T-helper 17 cell (primary cell): ENCODE measurements at places on chromosomes 5 and 9.

- no peak for DNase-seq
These were observed 199.6 kb downstream of the GAS1 start for GRCh38 chr9:86747711-86748110.

GRCh38 chr5:14305045-14305444 lies 161.9 kb downstream of the TRIO start:
- DNase-seq: no peak

GRCh38 chr5:178204935-178205748 lies 809 bp downstream of the HNRNPAB start:
- peak; percentile 63 for DNase-seq

GRCh38 chr5:641331-641765 lies 29.2 kb downstream of the CEP72 start:
- no peak for DNase-seq

DNA sequence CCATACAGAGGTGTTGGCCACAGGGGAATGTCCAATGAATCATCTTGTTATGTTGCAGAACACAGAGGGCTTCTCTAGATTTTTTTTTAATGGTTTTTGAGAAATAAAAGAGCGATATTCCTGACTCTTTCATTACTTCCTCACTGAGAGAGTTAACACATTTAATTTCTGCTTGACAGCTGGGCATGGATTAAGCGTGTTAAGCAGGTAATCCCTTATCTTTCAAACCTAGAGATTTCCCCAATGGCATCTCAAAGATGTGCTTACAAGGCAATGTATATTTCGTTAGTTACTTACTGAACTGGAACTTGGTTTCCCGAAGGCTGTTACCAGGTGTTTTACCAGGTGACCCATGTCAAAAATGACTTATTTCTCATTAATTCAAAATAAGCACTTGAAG lies 21.8 kb upstream of the ADCY2 start:
- no peak for DNase-seq

DNA sequence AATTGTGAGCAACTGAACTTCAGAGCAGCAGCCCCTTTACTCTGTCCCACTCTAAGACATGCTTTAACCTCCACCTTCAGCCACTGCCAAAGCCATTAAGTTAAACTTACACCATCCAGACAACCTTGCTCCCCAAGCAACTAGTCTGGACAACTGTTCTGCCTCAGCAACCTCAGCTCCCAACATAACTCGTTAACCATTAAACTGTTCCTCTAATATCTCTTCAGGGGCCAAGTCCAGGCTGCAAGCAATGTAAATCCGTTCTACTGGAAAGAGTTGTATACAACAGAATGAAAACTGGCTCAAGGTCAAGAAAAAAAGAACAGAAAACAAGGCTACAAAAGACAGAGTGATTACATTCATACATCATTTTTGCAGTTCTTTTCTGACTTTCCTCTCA lies 131.7 kb upstream of the TARS1 start:
- DNase-seq: no peak

DNA sequence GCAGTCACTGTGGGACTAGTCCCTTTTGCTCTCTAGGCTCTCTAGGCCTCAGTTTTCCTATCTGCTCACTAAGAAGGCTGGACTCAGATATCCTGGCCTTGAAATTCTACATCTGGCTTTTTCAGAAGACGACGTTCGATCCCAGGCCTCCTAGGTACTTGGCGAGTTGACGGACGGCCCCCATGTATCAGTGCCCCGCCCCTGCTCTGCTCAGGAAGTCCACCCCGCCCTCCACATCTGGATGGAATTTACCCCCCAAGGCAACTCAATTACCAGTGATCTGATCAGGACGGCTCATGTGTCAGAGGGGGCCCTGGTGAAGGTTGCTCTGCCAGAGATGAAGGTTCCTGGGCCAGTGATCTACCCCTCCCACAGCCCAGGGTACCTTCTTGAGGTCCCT lies 44.1 kb upstream of the SYNPO start:
- DNase-seq: no peak

GRCh38 chr9:132509928-132510874 lies 72.2 kb upstream of the BARHL1 start:
- no peak for DNase-seq

DNA sequence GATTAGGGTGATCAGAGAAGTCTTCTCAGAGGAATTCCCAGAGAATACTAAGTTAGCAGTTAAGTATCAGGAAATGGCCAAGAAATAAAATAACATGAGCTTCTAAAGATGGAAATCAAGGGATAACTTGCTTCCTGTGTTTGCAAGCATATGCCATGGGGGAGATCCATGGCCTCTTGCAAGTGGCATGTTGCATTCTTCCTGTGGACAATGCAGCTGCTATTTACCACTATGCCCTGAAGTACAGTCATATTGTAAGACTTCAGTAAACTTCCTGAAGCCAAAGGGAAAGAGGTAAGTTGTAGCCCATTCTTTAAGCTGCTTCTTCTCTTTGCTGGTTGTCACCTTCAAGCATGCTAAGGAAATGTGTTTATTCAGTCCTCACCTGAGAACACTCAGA lies 154.7 kb upstream of the RUSC2 start:
- DNase-seq: no peak

GRCh38 chr9:20513126-20513913 lies 109.0 kb downstream of the MLLT3 start:
- DNase-seq: no peak

DNA sequence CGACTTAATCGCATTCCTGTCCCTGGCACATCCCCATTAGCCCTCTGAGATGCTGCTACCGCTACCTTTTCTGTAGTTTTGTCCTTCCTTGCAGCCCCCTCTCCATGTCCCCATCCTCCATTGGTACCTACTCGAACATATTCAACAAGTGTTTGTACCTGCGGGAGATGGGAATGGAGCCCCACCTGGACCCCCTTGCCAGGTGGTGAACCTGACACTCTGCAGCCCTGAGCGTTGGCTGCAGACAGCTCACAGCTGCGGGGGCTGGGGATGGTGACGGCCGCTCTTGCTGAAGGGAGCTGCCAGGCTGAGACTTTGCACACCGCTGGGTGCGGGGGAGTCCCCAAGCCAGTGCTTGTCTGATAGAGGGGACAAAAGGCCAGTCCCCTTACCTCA lies 96.3 kb upstream of the DAP start:
- DNase-seq: no peak

DNA sequence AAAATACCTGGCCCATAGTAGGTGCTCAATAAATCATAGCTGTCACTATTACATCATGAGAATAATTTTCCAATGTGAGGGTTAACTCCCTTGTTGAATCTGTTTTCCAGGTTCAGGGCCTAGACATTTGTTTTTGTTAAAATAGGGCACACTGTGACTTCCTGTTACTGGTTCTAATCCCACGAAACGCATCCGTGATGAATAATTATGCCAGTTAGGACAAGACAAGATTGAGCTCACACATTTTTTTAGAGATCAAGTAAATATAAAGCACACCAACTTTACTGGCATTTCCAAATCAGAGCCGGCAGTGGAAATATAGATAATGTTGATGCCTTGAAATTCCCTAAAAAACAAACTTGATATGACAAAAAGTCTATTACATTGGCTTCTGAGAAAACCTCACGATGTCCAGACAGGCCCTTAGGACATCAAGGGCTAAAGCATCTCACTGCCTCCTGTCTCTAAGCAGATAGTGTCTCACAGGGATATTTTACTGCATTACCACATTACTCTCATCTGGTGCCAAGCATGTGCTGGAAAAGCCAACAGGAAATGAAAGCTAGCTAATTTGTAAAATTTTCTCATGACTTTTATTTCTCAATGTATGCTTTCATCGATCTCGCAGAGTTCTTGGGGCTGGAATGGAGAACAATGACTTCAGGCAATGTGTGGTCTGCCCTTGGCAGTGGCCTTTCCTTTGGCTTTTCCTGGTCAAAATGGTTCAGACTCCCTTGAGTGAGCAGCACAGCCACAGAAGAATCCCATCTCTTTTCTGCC lies 414.3 kb upstream of the PAPPA start:
- DNase-seq: no peak

DNA sequence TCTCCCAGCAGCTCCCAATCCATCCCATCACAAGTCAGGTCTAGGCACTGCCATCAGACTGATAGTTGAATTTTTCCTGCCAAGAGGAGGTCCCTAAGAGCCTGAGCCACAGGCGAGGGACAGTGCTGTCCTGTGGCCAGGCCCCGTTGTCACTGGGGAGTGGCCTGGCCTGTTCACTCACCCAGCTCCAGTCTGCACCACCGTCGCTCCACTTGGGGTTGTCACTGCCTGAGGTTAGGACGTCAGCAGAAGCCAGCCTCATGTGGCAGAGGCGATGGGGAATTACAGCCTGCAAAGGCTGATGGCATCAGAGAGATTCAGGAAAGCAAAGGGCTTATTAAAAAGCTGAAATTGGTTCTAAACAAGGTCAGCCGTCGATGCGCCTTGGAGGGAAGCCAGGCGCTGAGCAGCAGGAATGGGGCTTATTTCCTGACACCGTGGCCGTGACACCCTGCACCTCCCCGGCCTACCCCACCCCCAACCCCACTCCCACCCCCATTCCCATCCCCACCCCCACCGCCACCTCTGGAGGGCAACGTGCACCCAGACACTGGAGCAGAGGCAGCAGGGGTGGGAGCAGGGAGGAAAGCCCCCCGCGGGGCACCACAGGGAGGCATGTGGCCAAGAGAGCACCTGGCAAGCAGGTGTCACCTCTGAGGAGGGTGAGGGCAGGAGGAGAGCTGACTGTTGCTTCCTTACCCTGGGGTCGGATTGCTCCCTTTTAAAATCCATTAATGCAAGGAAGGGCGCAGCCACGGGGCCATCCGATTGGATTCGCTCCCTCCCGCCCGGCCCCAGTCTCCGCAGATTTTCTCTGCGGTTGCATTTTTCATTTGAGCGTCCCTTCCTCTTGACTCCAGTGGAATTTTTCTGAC lies 3.1 kb upstream of the DBH start:
- DNase-seq: no peak

GRCh38 chr9:98045234-98046179 lies 11.0 kb upstream of the NANS start:
- DNase-seq: no peak

GRCh38 chr5:14281746-14282181 lies 138.6 kb downstream of the TRIO start:
- no peak for DNase-seq

DNA sequence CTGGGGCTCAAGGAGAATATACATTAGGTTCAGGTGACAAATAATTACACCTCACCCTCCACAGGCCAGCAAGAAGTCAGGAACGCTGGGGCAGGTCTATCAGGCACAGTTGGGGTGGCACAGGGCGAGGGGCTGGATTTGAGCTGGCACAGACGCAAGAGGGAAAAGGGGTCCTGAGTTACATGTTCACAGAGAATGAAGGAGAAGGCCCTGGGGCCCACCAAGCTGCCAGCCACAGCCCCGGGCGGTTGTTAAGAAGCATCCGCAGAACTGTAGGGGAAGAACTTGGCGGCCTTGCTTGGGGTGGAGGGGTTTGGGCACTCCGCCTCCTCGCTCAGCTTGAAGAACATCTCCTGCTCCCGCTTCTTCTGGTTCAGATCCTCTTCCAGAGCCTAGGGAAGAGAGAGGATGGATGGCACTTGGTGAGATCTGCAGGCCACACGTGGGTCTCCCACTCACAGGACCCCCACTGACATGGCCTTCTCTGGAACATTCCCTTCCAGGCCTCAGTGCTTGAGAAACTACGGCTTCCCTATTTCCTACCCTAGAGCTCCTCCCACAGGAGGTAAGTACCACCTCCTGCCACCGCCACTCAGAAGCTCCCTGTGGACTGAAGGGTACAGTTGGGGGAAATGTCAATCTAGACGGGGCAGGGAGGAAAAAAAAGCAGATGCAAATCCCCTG lies 38.3 kb upstream of the FBXW11 start:
- DNase-seq: no peak

- no peak for DNase-seq
These were observed 67.4 kb downstream of the CHSY3 start for GRCh38 chr5:129971714-129972113.

- DNase-seq: no peak
These were observed 698 bp downstream of the NFX1 start for GRCh38 chr9:33291031-33291397.

- no peak for DNase-seq
These were observed 493.6 kb upstream of the KLF4 start for GRCh38 chr9:107983181-107983603.

DNA sequence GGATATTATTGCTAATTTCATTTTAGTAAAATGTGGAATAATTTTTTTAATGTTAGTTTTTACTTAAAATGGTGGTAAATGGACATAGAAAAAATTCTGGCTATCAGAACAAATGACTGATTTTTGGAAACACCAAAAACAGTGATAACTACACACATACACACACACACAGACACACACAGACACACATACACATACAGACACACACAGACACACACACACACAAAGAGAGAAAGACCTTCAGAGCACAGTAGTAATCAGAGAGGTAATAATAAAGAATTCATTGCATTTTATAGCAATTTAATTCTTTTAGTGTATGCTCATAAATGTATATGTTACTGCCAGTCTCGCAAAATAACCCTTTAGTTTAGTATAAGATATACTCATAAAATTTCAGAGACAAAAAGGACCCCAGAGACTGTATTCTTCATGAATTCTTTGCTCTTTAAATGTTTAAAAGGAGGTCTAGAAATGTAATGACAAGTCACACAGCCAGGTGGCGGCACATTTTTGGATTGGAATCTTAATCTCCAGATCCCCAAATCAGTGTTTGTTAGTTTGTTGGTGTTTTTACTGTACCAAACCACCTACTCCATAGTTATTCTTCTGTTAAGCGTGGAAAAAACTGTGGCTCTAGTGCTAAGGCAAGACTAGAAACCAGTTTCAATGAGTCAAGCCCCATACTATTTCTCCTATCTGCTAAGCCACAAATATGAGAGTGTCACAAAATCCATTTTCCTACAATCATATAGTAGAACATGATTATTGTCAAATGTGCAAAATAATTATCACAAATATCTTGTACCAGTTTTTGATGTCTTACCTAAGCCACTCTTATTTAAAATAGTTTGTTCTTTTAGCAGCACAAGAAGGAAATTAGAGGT lies 109.9 kb downstream of the EDIL3 start:
- no peak for DNase-seq

GRCh38 chr5:34827588-34828506 lies 11.1 kb upstream of the TTC23L start:
- no peak for DNase-seq

GRCh38 chr5:144368556-144368955 lies 197.9 kb downstream of the KCTD16 start:
- DNase-seq: no peak

DNA sequence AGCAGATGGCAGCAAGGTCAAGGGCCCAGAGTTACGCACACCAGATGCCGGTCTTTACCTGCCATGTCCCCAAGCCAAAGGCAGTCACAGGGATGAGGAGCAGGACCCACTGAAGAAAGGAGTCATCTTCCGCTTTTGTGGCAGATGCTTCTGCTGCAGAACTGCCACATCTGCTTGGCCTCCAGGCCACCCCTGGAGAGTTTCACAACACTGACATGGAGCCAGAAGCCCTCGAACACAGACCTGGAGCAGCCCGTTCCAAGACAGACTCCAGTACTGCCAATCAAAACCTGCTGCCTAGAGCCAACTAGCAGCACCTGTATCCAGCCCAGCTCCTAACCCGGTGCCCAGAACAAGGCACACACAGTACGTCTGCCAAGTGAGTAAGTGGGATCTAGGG lies 1.5 kb downstream of the SURF1 start:
- no peak for DNase-seq

- no peak for DNase-seq
These were observed 1561.4 kb downstream of the MAT2B start for GRCh38 chr5:165066751-165067385.

GRCh38 chr5:175493726-175494125 lies 15.4 kb downstream of the SFXN1 start:
- DNase-seq: no peak

- DNase-seq: no peak
These were observed 138.6 kb downstream of the ENTREP1 start for GRCh38 chr9:69463497-69464068.
